ENCODE measurements at places on chromosomes 2 and 18. TPM values are rescaled to one million over a fixed set of nuclear protein-coding genes. Genes with fewer than 3 reads are reported as not detected.

GRCh38 chr18:67219821-67220220, 296.7 kb downstream of the DSEL start:
- no peak overlapping the region for H3K4me3 ChIP-seq
- no peaks in the 10 kb centered on the region for H3K27me3 ChIP-seq
- no peaks in the 10 kb centered on the region for H3K36me3 ChIP-seq
- DNase-seq: no peak
- H3K27ac ChIP-seq: no peak overlapping the region

SPEG gene
- polyA plus RNA-seq: 13.1 TPM

CNDP1 gene
- polyA plus RNA-seq: 2.9 TPM

- no peaks in the 10 kb centered on the region for H3K4me1 ChIP-seq
- peaks cover 2% of the 10 kb centered on the region for H3K27me3 ChIP-seq
- H3K36me3 ChIP-seq: peaks cover 8% of the 10 kb centered on the region
These were observed 154.9 kb downstream of the NDUFA10 start for GRCh38 chr2:239870276-239870675.

GRCh38 chr2:121650315-121650930, 1.2 kb upstream of the CLASP1 start:
- peaks cover 13% of the 10 kb centered on the region for H3K4me1 ChIP-seq
- H3K36me3 ChIP-seq: no peaks in the 10 kb centered on the region
- no peaks in the 10 kb centered on the region for H3K27me3 ChIP-seq
- DNase-seq: peak; percentile 54

DNA sequence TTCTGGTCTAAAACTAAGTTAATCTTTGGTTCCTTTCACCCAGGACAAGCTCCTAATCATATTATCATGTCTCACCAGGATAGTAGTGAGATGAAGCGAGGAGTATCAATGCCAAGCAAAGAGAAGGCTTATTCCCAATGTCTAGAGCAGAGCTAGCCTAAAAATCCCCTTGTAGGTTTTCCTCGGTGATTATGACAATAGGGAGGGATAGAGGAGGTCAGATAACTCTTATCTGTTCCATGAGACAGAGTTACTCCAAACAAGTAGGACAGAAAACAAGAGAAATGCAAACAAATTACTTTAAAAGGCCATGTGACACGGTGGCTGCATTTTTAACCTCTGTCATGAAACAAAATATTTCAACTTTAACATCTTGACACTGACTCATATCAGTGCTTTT, 623.1 kb downstream of the ADCYAP1 start:
- H3K27me3 ChIP-seq: no peaks in the 10 kb centered on the region
- no peak for DNase-seq
- no peaks in the 10 kb centered on the region for H3K4me1 ChIP-seq
- H3K36me3 ChIP-seq: no peaks in the 10 kb centered on the region
- no peak overlapping the region for H3K27ac ChIP-seq

GRCh38 chr2:11480859-11481258, 14.9 kb upstream of the E2F6 start:
- no peak overlapping the region for H3K27ac ChIP-seq
- peaks cover 6% of the 10 kb centered on the region for H3K4me1 ChIP-seq
- no peak for DNase-seq
- no peaks in the 10 kb centered on the region for H3K27me3 ChIP-seq
- no peaks in the 10 kb centered on the region for H3K36me3 ChIP-seq

GLB1L gene
- 19.7 TPM for polyA plus RNA-seq

DNA sequence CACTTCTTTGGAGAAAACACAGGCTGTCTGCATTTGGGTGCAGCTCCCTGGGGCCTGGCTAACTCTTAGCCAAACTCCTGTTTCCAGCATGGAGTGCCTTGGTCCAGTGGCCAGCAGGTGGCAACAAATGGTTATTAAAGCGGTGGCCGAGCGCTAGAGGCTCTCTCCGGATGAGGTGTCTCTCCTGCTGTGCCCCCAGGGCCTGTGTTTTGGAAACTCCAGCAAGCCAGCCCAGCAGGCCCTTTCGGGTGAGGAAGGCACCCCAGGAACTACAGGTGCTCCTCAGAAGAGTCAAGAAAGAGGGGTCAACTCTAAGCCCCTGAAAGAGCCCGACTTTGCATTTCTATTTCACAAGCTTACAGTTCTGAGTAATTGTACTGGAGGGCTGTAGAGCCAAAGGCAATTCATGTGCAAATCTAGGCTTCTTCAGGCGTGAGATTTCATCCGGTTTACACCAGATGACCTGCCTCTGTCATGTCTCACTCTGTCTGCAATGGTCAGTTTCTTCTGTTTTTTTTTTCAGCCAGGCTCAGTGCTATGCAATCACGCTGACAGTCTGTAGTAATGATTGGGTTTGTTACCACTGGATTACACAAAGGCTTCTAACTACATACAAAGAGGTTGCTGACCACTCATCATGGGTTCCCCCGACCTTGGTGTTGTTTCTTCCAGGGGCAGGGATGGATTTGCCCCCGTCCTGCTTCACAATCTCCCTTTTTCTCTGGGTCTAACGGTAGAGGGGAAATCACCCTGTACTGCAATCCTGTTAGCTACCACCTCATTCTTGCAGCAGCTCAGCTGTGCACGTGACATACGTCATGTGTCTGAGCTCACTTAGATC, 7.6 kb upstream of the CHRNA1 start:
- H3K36me3 ChIP-seq: no peaks in the 10 kb centered on the region

DNA sequence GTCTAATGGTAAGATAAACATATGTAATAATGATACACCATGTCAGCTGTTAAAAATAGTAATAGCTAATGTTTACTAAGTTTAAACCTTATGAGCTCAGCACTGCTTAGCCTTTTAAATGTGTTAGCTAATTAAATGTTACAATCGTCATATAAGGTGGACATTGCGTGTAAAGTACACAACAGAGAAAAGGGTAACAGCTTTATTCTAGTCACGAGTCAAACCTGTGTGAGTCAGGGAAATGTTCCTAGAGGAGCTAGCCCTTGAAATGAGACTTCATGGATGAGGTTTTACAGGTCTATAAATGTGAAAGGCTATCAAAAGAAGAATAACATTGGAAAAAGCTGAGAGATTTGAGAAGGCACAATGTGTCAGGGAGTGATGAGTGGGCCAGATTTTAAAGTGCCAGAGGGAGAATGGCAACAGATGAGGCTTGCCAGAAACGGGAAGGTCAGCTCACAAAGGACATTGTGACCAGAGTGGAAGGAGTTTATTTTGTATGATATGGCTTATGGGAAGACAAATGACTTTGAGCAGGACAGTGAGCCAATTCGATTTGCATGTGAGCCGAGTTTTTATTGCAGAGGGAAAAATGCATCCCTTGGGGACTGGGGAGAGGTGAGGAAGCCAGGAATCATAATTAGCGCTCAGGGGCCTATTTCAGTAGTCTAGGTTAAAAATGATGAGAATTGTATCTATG, 276.3 kb downstream of the CTNNA2 start:
- H3K4me1 ChIP-seq: no peaks in the 10 kb centered on the region
- H3K4me3 ChIP-seq: no peak overlapping the region
- H3K36me3 ChIP-seq: no peaks in the 10 kb centered on the region
- no peak overlapping the region for H3K27ac ChIP-seq
- H3K27me3 ChIP-seq: no peaks in the 10 kb centered on the region

GCG gene
- not detected for polyA plus RNA-seq

DNA sequence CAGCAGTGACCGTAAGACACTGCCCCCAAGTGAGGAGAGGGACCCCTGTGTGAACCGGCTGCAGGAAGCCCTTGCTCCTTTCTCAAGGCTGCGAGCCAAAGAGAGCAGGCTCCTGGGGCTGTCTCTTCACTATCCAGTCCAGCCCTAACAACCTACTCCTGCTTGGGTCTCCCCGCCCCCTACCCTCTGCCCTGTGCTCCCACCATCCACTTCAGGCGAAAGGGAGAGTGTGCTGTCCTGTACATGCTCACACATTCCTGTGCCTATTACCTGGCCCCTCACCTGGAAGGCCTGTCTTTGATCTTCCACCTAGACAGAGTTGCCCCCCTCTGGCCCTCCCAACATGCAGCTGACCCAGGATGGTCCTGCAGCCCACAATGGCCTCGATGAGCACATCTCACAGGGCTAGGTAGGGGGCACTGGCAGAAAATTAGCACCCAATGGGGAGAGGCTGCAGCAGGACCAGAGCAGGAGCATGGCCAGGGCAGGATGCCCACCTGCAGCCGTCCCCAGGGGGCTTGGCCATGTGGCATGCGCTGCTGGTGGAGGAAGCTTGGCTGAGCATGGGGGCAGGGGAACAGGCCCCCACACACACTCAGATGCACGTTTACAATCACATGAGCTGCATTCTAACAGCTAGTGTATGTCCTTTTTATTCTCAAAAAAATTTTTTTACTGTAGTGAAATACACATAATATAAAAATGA, 93.5 kb downstream of the POLR1A start:
- H3K4me3 ChIP-seq: no peak overlapping the region
- H3K4me1 ChIP-seq: no peaks in the 10 kb centered on the region
- H3K27me3 ChIP-seq: no peaks in the 10 kb centered on the region
- H3K27ac ChIP-seq: no peak overlapping the region
- no peaks in the 10 kb centered on the region for H3K36me3 ChIP-seq
- no peak for DNase-seq

- H3K27me3 ChIP-seq: no peaks in the 10 kb centered on the region
These were observed 24.3 kb upstream of the CETN1 start for GRCh38 chr18:555705-556457.

DNA sequence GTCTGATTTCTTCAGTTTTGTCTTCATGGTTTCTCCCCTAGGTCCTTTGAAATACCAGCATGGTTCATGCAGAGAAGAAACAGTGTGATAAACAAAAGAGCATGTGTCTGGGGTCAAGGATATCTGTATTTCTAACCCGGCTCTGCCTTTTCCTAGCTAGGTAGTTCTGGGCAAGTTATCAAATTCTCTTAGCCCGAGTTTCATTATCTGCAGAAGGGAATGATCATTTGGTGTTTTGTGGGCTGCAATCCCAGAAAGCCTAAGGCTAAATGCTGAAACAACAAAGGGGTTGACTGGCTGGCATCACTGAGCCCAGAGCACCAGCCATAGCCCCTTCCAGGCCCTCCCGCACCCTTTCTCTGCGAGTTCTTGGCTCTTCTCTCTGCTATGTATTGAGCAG, 51.7 kb upstream of the DAPL1 start:
- peaks cover 12% of the 10 kb centered on the region for H3K4me1 ChIP-seq
- H3K4me3 ChIP-seq: no peak overlapping the region
- no peak overlapping the region for H3K27ac ChIP-seq
- no peaks in the 10 kb centered on the region for H3K36me3 ChIP-seq
- DNase-seq: no peak
- no peaks in the 10 kb centered on the region for H3K27me3 ChIP-seq

LCT gene
- 0.19 TPM for polyA plus RNA-seq

DNA sequence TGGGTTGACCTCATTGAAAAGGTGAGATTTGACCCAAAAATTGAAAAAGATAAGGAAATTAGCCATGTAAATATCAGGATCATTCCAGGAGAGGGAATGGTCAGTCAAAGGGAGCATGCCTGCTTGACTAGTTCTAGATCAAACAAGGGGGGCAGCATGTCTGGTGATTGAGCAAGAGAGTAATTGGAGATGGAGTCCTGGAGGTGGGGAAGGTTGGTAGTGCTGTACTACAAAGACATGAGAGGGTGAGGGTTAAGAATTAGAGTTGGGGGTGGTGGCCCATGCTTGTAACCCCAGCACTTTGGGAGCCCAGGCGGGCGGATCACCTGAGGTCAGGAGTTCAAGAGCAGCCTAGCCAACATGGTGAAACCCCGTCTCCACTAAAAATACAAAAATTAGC, 2.0 kb downstream of the MRPL30 start:
- no peak for DNase-seq
- no peak overlapping the region for H3K4me3 ChIP-seq
- H3K36me3 ChIP-seq: no peaks in the 10 kb centered on the region
- H3K27me3 ChIP-seq: no peaks in the 10 kb centered on the region
- H3K27ac ChIP-seq: no peak overlapping the region

- DNase-seq: no peak
- no peak overlapping the region for H3K4me3 ChIP-seq
- H3K27me3 ChIP-seq: no peaks in the 10 kb centered on the region
- no peaks in the 10 kb centered on the region for H3K4me1 ChIP-seq
These were observed 103.8 kb downstream of the VWC2L start for GRCh38 chr2:214514704-214515103.

DNA sequence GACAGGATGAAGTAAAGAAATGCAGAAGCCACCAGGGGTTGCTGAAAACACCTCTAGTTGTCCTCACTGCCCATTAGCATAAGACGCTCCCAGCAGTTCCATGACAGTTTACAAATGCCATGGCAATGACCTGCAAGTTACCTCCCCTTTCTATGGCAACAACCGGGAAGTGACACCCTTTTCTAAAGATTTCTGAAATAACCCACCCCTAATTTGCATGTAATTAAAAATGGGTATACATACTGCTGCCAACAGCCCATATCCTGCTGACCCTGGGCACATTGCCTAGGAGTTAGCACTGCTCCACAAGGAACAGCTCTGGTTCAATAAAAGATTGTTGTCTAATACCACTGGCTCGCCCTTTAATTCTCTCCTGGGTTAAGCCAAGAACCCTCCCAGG, 178.3 kb upstream of the LRATD1 start:
- H3K4me1 ChIP-seq: no peaks in the 10 kb centered on the region
- H3K27me3 ChIP-seq: no peaks in the 10 kb centered on the region
- H3K27ac ChIP-seq: no peak overlapping the region
- no peak for DNase-seq
- H3K36me3 ChIP-seq: no peaks in the 10 kb centered on the region
- no peak overlapping the region for H3K4me3 ChIP-seq

ARHGEF4 gene
- polyA plus RNA-seq: 0.90 TPM

- H3K36me3 ChIP-seq: no peaks in the 10 kb centered on the region
- DNase-seq: no peak
- H3K27ac ChIP-seq: no peak overlapping the region
- H3K4me3 ChIP-seq: no peak overlapping the region
- no peaks in the 10 kb centered on the region for H3K4me1 ChIP-seq
These were observed 686.8 kb upstream of the ZEB2 start for GRCh38 chr2:145206496-145207281.

DNA sequence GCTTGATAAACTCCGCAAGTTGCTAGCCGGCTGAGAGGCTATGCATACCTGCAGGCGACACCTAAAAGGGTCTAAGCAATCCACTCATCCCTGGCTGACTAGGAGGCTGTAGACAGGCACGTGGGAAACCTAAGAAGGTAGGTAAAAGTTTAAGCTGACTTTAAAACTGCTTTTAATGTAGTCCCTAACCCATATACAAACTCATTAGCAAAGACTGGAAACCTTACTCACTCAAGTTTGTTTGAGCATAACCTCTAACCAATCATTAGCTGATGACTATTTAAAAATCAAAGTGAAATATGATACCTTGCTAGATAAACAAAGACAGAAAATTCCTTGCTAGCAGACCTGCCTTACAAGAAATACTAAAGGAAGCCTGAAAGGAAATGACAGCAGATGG, 106.4 kb downstream of the EXOC6B start:
- H3K27me3 ChIP-seq: no peaks in the 10 kb centered on the region
- peaks cover 2% of the 10 kb centered on the region for H3K4me1 ChIP-seq
- peak; percentile 49 for DNase-seq
- H3K36me3 ChIP-seq: no peaks in the 10 kb centered on the region
- no peak overlapping the region for H3K27ac ChIP-seq

GRCh38 chr18:60966876-60967275, 366.4 kb upstream of the CDH20 start:
- H3K4me1 ChIP-seq: no peaks in the 10 kb centered on the region
- no peak overlapping the region for H3K4me3 ChIP-seq
- H3K27me3 ChIP-seq: no peaks in the 10 kb centered on the region
- H3K27ac ChIP-seq: no peak overlapping the region

HOXD1 gene
- 4.3 TPM for polyA plus RNA-seq

GRCh38 chr2:41973871-41974270, 74.0 kb upstream of the PKDCC start:
- no peaks in the 10 kb centered on the region for H3K27me3 ChIP-seq
- DNase-seq: peak; percentile 25
- H3K4me1 ChIP-seq: no peaks in the 10 kb centered on the region
- H3K27ac ChIP-seq: no peak overlapping the region
- no peaks in the 10 kb centered on the region for H3K36me3 ChIP-seq

Measured in kidney (tissue), 22 donors.